RPMI7951 (cell line): ENCODE measurements at places on chromosomes 1 and 21.

DNA sequence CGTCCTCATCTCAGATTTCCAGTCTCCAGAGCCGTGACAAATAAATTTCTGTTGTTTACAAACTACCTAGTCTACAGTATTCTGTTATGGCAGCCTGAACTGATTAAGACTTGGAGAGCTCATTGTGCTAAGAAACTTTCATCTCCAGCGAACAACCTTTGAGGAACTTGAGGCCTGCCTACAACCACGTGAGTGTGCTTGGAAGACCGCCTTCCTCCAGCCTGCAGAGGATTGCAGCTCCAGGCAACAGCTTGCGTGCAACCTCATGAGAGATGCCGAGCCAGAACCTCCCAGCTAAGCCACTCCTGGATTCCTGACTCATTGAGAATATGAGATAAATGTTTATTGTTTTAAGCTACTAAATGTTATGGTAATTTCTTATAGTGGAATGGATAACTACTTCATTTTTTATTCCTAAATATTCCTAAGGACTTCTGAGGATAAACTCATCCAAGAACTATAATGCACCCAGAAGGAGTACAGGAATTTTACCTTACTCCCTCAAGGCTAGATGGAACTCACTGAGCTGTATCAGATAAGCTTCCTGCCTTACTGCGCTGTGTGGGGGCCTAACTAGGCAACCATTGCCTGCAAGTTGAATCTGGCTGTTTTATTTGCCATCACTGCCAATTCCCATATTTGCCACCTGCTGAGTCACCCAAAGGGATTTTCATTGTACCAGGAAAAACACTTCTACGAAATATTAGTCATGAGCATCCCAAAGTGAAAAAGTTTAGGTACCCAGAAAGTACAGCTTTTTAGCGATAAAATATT lies 17.6 kb downstream of the FAM177B start:
- peak; percentile 58 for DNase-seq

GRCh38 chr1:158969166-158969565 lies 37.8 kb downstream of the PYHIN1 start:
- DNase-seq, result no peak

DNA sequence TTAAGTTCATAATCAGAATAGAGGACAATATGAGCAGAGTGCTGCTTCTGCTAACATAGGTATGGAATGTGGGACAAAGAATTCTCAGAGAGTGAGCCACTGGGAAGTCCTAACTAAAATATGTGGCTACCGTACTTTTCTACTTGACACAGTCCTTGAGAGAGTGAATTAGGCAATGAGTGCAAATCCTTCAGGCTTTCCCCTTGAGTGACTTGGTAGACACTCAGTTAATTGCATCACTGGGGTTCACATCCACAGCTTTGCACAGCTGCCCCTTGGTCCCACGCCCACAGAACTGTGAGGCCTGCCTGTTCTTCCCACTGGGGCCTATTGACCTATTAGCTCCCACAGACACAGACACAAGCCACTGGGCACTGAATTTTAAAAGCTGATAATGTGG lies 40.5 kb upstream of the PAXBP1 start:
- DNase-seq, result no peak

DNA sequence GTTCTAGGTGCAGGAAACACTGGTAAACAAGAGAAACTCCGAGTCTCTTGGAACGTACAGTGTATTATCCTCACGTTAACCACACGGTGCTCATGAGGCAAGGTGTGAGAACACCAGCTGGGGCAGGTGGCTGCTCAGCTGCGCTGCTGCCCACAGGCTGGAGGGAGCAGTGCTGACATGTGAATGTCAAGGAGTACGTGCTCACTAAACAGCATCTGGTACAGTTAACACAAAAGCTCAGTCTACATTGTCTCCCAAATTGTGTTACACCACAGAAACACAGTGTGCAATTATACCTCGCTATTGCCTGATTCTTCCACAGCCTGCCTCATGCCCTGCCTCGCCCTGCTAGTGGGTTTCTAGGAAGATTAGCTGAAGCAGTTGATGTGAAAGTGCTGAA lies 138.4 kb downstream of the GLIS1 start:
- no peak for DNase-seq

GRCh38 chr1:61779231-61779630 lies 37.0 kb downstream of the PATJ start:
- DNase-seq, result no peak

DNA sequence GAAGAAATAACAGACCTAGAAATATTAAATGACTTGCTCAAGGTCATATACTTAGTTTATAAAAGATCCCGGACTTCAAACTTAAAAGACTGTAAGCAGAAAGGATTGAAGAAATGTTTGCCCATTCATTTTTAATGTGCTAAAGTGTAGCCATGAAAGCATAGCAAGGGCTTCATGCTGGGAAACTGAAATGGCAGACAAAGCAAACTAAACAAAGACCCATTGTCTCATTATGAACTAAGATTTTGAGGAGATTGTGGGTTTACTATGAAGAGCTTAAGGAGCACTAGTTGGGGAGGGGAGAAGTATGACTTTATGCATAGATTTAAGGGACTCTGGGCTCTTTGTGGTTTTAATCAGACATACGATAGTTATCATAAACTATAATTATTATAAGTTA lies 26.3 kb downstream of the ADAMTS1 start:
- DNase-seq, result no peak

GRCh38 chr1:10152709-10153284 lies 57.6 kb upstream of the KIF1B start:
- peak; percentile 50 for DNase-seq

- no peak for DNase-seq
Observed at GRCh38 chr1:39418236-39418635, 73.2 kb upstream of the BMP8A start.

DNA sequence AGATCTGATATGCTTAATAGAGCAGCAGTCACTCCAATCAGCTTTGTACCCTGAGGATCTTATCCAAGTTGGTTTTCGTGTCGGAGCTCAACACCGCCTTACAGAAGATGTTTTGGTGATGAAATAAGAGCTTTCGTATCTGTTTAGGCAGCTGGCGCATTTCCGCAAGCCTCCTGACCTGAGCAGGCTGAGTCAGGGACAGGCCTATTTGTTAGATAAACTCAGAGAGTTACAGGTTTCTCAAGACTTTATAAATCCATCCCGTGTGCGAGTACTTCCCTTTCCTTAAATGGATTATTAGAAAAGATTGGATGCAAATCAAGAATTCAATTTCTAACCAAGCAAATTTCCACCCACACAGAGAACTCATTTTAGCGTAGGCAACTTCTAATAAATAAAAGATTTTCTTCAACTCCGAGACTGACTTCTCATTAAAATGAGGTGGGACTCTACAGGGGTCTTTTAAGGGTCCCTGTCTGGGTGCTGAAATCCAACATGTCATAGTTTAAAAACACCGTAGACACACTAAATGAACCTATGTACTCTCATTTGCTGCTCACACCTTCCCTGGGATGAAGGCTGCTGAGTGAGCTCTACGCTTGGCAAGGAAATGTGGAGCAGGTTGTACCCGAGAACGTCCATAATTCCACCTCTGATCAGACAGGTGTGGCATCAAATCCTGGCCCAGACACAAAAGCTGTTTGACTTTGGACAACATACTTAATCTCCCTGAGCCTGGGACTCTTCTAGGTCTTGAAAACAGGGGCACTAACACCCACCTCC lies 106.9 kb upstream of the F3 start:
- no peak for DNase-seq

- no peak for DNase-seq
Observed at GRCh38 chr21:39037807-39038405, 145.3 kb downstream of the PSMG1 start.

DNA sequence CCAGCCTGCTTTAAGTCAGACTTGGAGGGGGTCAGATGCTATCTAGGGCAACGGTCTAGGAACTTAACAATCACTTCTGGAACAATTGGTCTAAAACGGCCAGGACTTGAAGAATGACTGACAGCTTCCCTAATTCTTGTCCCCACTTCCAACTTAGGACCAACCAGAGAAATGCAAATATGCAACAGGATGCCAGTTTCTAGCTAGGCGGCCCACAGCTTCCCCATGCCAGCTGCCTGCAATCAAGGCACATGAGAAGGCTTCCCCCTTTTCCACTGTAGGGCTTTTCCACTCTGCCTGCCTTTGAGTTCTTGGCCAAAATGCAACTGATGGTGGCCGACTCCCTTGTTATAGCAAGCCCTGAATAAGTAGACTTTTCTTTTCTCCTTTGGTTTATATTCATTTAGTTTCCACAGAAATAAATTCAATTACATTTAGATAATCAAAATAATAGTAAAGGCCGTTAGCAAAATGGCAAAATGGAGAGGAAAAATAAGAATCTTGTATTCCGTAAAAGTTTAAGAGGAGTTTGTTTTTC lies 80.9 kb downstream of the BACH1 start:
- no peak for DNase-seq

DNA sequence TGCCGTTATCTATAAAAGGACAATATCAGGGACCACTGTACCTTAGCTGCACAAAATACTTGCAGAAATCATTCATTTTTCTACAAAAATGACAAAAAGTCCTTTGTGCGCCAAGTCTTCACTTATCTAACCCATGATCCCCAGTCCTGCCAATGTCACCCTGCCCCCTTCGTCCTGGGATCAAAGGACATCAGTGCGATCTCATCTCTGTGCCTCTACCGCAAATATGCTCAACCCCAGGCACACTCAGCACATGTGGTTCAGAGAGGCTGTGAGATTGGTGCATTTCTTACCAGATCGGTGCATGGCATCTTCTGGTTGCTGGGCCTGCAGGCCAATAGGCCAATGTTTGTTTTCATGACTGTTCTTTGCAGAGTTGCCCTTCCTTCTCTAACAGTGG lies 72.8 kb downstream of the NFASC start:
- no peak for DNase-seq

DNA sequence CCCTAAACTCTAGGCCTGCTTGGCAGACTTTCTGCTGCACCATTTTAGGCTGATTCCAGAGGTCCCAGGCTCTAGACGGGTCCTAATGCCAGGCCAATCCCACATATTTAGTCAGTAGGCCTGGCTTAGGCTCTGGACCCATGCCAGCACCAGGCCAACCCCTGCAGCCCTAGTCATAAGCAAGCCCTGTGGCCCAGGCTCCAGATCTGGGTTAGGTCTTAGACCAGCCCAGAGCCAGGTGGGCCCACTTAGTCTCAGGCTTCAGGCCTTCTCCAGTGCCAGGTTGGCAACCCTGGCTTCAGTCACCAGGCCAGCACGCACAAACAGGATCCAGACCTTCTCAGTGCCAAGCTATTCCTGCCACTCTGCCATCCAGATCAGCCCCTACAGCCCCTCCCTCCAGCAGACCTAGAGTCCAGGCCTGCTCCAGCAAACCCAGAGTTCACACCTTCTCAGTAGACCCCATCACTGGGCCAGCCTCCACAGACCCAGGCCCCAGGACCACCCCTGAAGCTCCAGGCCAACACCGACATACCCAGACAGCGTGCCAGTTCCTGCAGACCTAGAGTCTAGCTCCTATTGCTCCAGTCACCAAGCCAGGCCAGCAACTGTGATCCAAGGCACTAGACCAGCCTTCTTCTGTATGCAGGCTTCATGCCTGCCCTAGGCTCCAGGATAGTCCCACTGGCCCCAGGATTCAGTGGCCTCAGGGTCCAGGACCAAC lies 467.6 kb downstream of the RWDD3 start:
- DNase-seq, result no peak

GRCh38 chr1:11749203-11749689 lies 12.7 kb upstream of the C1orf167 start:
- DNase-seq, result peak; percentile 29

GRCh38 chr1:243287652-243288051 lies 31.8 kb downstream of the SDCCAG8 start:
- peak; percentile 83 for DNase-seq

DNA sequence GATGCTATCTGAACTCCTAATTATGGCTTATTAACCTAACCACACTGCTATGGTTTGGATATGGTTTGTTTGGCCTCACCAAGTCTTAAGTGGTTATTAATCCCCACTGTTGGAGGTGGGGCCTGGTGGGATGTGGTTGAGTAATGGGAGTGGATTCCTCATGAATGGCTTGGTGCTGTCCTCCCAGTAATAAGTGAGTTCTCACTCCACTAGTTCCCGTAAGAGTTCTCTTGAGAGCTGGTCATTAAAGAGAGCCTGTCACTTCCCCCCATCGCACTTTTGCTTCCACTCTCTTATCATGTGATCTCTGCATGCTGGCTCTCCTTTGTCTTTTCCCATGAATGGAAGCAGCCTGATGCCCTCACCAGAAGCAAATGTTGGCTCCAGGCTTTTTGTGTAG lies 328.8 kb downstream of the PLA2G4A start:
- peak; percentile 7 for DNase-seq

DNA sequence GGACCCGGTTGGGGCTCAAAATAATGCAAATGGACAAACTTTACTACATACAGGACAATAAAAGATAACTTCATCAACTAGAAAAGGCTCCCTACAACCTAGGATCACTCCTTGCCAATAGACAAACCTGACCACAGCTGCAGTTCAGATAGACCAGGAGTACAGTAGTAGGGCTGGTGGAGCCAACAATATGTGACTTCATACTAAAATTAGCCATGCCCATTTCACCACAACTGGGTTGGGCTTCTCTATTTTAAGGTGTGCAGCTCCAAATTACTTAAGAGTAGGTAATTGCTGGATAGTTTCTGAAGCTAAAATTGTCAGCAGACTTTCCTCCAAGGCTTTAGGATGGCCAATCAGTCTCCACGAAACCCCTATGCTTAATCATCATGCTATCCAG lies 3.9 kb downstream of the DENND1B start:
- DNase-seq, result no peak

DNA sequence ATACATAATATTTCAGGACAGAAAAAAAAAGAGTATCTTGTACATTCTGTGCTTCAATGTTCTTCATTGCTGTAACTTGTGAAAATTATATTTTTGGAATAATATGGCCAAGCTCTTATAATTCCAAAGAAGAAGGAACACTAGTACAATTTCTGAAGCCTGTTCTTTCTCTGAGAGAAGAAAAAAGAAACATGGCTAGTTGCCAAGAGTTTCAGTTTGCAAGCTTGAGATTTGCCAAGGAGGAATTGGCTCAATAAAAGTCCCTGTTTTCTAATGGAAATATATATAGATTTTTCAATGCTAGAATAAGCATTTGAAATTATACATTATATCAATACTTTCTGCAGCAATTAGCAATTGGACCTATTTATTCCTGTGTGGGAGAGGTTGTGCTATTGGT lies 285.2 kb upstream of the NEGR1 start:
- no peak for DNase-seq

GRCh38 chr1:39250460-39251240 lies 46.2 kb downstream of the MACF1 start:
- peak; percentile 45 for DNase-seq

GRCh38 chr1:172450524-172450885 lies 6.6 kb upstream of the PIGC start:
- no peak for DNase-seq

GRCh38 chr1:93690921-93691789 lies 9.5 kb upstream of the BCAR3 start:
- DNase-seq, result no peak

- DNase-seq, result peak; percentile 42
Observed at GRCh38 chr1:27887215-27888021, 15.1 kb downstream of the THEMIS2 start.

GRCh38 chr1:86758570-86758969 lies 54.2 kb downstream of the SH3GLB1 start:
- DNase-seq, result no peak

GRCh38 chr1:234827181-234827580 lies 217.2 kb upstream of the IRF2BP2 start:
- DNase-seq, result no peak

- no peak for DNase-seq
Observed at GRCh38 chr21:37904856-37905255, 11.4 kb downstream of the KCNJ6 start.

- peak; percentile 87 for DNase-seq
Observed at GRCh38 chr1:214990619-214991018, 91.9 kb upstream of the KCNK2 start.

- no peak for DNase-seq
Observed at GRCh38 chr1:70809069-70809468, 238.5 kb downstream of the PTGER3 start.
